Spleen (tissue), 13 donors: ENCODE measurements at places on chromosomes 6 and 20. TPM values are rescaled to one million over a fixed set of nuclear protein-coding genes. Genes with fewer than 3 reads are reported as not detected.

Gene PKIB
- 0.94 TPM for total RNA-seq

Gene EMILIN3
- not detected for total RNA-seq

Gene SCUBE3
- total RNA-seq = not detected

Gene HDGFL1
- total RNA-seq = not detected

Gene SIM1
- total RNA-seq = not detected

Gene FLRT3
- total RNA-seq = 0.16 TPM

Gene TBXT
- total RNA-seq = not detected

Gene CYP24A1
- not detected for total RNA-seq

Gene PTPRT
- 0.93 TPM for total RNA-seq

Gene ARMC12
- 1.4 TPM for total RNA-seq

Gene TAGAP
- 45.8 TPM for total RNA-seq

Gene SSTR4
- not detected for total RNA-seq

Gene CALHM4
- not detected for total RNA-seq

Gene SEL1L2
- total RNA-seq = not detected

Gene STMND1
- total RNA-seq = not detected

Gene SLC17A1
- not detected for total RNA-seq

Gene SPDEF
- total RNA-seq = not detected

Gene HLA-DOA
- total RNA-seq = 30.8 TPM

Gene TSPO2
- total RNA-seq = not detected

Gene CEP43
- 14.1 TPM for total RNA-seq

Gene RREB1
- 69.0 TPM for total RNA-seq

Gene OR2H2
- not detected for total RNA-seq

Gene ABHD16B
- total RNA-seq = not detected

Gene NKX2-2
- total RNA-seq = not detected

Gene COL9A1
- not detected for total RNA-seq

Gene FKBP1C
- 0.79 TPM for total RNA-seq

Gene MAPK13
- total RNA-seq = 17.4 TPM

Gene B3GAT2
- total RNA-seq = not detected

Gene MYLK2
- total RNA-seq = 0.97 TPM

Gene HCRTR2
- not detected for total RNA-seq

Gene LY6G6C
- total RNA-seq = not detected

Gene TREM2
- 0.64 TPM for total RNA-seq

Gene POPDC3
- not detected for total RNA-seq

Gene ID4
- total RNA-seq = 27.8 TPM

Gene CALHM5
- 2.0 TPM for total RNA-seq

Gene SLC17A9
- 36.0 TPM for total RNA-seq

Gene WFDC10B
- not detected for total RNA-seq

Gene ZNF831
- 14.6 TPM for total RNA-seq

Gene SLC26A8
- 7.8 TPM for total RNA-seq

Gene MCHR2
- total RNA-seq = not detected
